ENCODE measurements at places on chromosomes 3 and 15.
A peak's percentile ranks its signal among the peaks of the same experiment; 100 is the strongest.

- DNase-seq = no peak
These were observed 80.4 kb upstream of the MEF2A start for GRCh38 chr15:99485153-99485961.

DNA sequence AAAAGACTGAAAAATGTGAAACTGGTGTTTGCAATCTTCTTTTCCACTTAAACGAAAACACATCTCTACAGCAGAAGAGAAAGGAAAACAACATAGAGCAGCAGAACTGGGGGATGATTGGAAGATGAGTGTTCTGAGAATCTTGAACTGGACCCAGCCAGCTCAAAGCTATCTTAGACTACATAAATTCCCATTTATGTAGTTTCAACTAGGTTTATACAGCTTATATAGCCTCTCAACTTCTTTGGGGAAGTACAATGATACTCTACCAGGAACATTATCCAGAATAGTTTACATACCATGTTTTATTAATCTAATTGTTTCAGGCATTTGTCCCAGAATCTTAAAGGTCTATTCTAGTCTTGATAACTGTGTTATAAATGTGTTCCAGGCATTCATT, 658.2 kb upstream of the LMCD1 start:
- no peak for DNase-seq

GRCh38 chr3:127495821-127496655, 94.5 kb downstream of the TPRA1 start:
- no peak for DNase-seq

- no peak for DNase-seq
These were observed 232.9 kb downstream of the UACA start for GRCh38 chr15:70530503-70530902.

- no peak for DNase-seq
These were observed 794 bp downstream of the ARPP19 start for GRCh38 chr15:52567871-52568600.

GRCh38 chr3:122502139-122502538, 12.6 kb downstream of the KPNA1 start:
- no peak for DNase-seq

DNA sequence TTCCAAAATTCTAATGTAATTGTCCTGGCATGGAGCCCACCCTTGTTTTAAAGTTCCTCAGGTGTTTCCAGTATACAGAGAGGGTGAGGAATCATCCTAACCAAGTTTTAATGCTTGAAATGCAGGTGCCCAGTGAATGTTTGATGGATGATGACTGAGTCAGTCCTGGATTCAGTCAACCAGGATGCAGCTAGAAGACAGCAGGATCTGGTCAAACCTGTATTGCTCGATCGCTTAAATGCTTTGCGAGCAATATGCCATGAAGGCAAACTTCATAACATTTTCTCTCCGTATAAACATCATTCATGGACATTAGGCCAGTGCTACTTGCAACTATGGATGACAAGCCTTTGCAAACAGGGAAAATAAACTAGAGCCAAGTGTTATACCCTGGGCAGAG, 591.2 kb downstream of the RSL24D1 start:
- DNase-seq = no peak

GRCh38 chr3:54071601-54072000, 50.8 kb upstream of the CACNA2D3 start:
- DNase-seq = no peak

DNA sequence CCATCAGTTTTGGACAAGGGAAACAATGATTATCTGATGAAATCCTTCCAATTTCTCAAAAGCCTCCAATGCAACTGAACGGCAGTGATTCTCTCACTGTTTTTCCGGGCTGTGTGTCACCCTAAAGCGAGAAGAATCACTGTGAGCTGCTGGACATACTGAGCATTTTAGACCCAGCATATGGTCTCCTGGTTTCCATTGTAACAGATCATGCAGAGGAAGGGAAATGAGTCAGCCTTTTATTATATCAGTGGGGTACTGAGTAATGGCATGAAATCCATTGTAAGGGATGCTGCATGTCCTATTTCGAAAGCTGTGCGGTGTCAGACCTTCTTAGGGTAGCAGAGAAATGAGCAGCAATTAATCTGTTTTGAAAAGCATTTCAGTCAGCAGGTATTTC, 287.1 kb downstream of the IL5RA start:
- DNase-seq = no peak

- DNase-seq = no peak
These were observed 17.3 kb downstream of the IGF2BP2 start for GRCh38 chr3:185807445-185808068.

DNA sequence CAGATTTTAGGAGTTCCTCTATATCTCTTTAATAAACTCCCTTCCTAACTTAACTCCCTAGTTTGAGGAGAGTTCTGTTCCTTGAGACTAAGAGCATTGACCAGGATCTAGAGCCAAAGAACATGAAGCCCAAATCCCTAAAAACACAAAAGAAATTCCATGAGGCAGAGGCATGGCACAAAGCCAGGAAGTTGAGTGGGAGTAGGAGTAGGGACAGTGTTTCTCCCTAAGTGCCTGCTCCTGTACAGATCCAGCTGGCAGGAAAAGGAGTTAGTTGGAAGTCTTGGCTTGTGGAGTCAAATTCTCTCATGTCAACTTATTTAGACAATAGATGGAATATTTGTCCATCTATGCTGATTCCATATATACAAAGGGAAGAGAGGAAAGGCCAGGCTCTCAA, 11.4 kb downstream of the ACTC1 start:
- DNase-seq = no peak

- DNase-seq = no peak
These were observed 777 bp downstream of the CIB1 start for GRCh38 chr15:90232941-90233386.

- DNase-seq = no peak
These were observed 339.2 kb upstream of the ONECUT1 start for GRCh38 chr15:53129121-53129904.

- peak; percentile 79 for DNase-seq
These were observed 7.9 kb upstream of the GP9 start for GRCh38 chr3:129052675-129053074.

DNA sequence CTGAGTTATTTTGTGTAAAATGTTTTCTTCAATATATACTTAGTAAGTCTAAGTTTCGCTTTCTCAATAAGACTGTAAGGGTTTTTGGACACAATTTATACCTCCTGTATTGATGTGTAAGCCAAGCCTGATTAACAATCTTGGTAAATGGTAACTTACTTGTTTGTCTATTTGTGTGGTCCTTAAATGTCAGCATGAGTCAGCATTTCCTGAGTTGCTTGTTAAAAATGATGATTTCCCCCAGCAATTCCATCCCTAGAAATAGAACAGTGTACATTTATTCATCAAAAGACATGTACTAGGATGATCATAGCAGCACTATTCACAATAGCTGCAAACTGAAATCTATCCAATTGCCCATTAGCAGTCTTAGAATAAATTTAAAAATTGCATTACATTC, 53.4 kb upstream of the LRIG1 start:
- DNase-seq = no peak

DNA sequence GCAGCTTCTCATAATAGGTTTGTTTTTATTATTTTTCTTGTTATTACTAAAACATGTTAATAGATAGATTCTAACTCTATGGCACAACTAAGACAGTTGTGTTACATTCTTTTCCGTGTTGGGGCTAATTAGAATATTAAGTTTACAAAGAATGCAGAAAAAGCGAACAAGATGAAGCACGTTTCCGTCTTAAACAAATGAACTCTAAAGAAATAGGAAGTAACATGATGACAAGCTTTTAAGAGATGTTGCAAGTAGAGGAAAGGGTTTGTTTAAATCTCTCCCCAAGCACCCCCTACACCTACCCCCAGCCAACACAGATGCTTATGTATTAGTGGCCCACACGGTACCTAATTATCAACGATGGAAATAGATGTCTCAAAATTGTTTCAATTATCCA, 207.1 kb downstream of the TP63 start:
- DNase-seq = no peak

- no peak for DNase-seq
These were observed 74.6 kb upstream of the BNC1 start for GRCh38 chr15:83358972-83359564.

- no peak for DNase-seq
These were observed 414.3 kb downstream of the RBMS3 start for GRCh38 chr3:29695201-29695600.

DNA sequence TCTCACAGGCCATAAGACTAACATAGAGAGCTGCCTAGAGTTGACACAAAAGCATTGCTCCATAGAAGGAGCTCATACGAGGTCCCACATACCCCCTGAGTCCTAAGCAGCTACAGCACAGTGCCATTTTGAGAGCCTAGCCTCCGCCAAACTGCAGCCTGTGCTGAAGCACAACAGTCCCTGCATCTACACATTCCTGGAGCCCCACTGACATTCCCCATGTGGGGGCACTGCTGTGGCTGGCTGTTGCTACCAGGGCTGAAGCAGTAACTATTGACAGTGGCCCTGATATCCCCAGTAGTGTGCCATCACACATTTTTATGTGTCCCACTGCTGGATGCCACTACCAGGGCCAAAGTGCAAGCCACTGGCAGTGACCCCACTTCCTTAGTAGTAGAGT, 80.3 kb downstream of the CERS3 start:
- no peak for DNase-seq

DNA sequence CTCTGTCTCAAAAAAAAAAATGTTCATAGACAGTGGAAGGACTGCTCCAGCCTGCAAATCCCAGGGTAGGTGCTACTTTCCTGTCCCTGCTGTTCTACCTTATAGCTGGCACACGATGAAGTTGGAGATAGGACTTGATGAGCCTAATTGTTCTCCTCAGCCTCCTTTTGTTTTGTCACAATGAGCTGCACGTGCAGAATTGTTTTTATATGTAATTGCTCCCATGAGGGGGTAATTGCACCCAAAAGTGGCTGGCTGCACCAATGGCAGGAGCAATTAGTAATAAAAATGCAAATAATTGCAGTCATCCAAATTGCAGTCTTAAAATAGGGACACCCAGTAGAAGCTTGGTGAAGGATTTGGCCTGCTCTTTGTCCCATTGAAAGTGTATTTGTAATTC, 63.0 kb upstream of the PFN2 start:
- no peak for DNase-seq

DNA sequence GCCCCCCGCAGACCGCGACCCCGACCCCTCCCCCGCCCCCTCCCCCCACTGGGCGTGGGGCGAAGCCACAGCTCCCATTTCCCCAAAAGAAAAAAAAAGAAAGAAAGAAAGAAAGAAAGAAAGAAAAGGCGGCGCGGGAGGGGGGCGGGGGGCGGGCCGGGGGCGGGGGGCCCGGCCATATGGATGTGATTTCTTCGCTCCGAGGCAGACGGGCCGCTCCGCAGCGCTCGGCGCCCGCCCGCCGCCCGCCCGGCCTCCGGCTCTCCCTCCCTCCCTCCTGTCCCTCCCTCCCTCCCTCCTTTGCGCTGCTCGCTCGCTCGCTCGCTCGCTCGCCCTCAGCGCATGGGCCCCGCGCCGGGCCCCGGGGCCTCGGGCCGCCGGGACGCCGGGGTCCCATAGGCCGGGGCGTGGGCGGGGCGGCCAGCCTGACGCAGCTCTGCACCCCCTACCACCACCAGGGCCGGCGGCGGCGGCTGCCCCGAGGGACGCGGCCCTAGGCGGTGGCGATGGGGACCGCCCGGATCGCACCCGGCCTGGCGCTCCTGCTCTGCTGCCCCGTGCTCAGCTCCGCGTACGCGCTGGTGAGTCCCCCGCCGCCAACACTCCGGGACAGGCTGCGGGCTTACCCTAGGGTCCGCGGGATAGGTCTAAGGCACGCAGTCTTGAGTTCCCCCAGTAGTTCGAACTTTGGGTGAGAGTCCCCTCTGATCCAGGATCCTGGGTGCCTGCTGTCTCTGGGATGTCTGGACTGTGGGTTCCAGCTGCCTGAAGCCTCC, 5.7 kb downstream of the PTH1R start:
- DNase-seq = no peak

DNA sequence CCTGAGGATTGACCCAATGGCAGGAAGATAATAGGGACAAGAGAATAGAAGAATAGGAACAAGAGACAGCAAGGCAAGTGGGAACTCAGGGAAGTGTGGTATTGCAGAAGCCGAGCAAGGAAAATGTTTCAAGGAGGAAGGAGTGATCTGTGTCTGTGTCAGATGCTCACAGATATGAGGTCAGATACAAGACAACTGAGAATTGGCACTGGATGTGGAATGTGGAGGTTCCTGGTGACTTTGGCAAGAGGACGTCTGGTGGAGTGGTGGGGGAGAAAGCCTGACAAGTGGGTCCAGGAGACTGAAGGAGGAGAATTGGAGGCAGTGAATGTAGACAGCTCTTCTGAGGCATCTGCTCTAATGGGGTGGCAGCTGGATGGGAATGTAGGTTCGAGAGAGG, 24.1 kb downstream of the GYG1 start:
- no peak for DNase-seq

DNA sequence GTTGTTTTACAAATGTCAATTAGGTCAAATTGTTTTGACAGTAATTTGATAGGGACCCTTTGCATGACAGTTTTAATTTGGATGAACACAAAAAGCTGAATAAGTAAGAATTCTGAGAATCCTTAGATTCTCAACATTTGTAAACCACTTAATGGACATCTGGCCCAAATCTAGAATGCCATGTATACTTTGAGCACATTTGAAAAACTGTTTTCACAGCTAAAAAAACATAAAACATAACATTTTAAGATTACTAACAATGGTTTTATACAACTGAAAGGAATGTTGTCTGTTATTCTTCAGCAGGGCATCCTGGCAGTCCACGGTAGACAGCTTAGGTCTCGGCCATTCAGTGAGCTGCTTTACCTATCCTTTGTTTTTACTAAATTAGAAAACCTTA, 34.5 kb upstream of the TM2D3 start:
- no peak for DNase-seq

DNA sequence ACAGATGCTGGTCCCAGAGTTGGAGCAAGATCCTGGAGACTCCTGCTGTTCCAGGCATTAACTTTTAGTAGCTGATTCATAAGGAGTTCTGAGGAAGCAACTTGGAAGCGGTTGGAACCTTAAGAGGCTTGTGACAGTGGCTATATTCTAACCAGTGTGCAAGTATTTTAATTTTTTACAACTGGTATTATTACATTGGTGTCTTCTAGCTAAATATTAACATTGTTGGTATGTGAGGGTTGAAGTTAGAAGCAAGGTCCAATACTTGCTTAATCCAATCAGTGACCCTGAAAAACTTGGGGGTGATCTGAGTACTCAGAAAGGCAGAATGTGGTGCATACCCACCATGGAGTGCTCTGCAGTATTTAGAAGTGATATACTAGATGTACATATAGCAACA, 1.5 kb upstream of the OR4F15 start:
- DNase-seq = no peak

GRCh38 chr3:36647423-36647853, 116.9 kb downstream of the DCLK3 start:
- DNase-seq = no peak

GRCh38 chr3:42714171-42714852, 11.7 kb upstream of the HHATL start:
- no peak for DNase-seq

DNA sequence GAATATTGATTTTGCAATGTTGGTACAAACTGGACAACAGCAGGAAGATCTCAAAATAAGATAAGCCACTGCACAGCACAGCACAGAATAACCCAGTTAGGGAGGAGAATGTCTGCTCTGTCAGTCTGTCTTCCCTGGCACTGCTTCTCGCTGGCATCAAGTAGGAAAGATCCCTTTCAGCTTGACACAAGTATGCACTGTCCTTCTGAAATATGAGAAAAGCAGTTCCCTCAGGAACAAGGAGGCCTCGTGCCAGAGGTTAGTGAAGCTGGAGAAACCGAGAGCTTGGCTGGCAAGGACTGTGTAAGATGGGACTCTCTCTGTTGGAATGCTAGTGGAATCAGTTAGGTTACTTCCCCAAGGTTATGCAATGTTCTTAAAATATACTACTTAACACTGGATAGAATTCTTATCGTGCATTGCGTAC, 59.1 kb downstream of the FMN1 start:
- no peak for DNase-seq
